ENCODE measurements at places on chromosomes 13 and 19.

DNA sequence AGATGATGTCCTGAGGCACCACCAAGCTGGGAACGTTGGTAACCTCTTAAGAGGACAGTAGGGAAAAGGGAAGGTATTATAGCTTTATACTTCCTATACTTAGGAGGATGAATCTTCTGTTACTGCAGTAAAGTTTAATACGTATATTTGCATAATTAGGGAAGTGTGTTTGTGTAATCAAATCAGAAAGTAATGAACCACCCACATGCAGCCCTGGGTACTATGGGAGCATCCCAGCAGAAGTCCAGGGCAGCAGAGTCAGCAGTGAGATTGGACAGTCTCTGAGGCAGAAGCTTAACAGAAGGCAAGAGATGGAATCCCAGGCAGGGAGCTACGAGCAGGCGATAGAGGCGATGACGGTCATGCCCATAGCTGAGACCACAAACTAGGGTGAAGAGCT, 12.5 kb downstream of the SAFB start:
- no peak for DNase-seq

DNA sequence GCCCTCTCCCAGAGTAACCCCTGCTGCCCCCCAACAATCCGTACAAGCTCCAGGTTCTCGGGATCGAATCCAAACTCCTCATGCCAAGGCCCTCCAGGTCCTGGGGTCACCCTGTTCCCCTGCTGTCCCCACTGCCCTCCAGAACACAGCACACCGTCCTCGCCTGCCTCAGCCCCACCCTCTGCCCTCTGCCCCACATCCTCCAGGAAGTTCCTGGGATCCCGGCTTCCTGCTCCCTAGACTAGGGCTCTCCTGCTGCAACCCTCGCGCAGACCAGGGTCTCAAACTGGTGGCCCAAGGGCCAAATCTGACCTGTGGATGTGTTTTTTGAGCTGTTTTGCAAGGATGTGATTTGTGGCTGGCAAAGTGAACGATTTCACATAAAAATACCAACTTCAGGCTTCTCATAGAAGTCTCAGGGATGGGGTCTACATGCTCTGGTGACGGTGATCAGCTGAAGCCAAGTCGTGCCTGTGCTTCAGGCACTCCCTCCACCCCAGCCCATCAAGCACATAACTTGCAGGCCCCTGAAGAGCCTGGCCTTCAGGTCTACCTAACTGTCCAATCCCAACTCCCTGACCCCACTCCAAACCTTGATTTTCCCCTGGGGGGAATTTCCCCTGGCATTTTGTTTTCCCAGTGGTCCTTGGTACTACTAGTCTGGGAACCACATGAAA, 1.8 kb downstream of the RABAC1 start:
- no peak for DNase-seq

DNA sequence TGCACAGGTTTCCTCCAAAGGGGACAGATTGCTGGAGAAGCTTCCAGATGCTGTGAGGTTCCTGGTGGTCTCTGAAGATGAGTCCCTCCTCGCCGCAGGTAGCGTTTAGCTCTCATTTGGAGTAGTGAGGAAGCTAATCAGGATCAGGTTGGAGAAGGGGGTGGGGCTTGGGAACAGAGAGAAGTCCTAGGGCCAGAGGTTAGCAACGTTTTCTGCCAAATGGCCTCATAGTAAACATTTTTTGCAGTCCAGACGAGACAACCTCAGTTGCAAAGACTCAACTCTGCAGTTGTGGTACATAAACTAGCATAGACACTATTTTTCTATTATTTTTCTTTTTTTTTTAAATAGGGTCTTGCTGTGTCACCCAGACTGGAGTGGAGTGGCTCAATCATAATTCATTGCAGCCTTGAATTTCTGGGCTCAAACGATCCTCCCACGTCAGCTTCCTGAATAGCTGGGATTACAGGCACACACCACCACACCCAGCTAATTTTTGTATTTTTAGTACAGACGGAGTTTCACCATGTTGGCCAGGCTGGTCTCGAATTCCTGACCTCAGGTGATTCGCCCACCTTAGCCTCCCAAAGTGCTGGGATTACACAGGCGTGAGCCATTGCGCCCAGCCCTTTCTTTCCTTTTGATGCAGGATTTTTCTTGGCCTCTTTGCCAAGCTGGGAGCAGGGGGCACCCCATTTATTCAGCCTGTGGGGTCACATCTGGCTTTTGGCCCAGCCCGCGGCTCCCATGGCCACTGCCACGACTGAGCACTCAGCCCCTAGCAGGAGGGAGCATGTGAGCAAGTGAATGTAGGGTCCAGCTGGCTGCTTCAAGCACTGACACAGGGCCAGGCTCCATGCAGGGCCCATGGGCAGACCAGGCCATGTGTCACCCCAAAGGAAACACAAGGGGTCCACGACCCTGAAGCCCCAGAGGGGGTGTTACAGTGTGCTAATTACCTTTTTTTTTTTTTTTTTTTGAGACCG, 34.4 kb upstream of the SIN3B start:
- DNase-seq, result no peak

- DNase-seq, result no peak
These were observed 2.8 kb downstream of the GFY start for GRCh38 chr19:49427855-49428546.

GRCh38 chr19:40586611-40587010, 9.9 kb downstream of the SHKBP1 start:
- no peak for DNase-seq

- no peak for DNase-seq
These were observed 245.2 kb downstream of the DNAJC15 start for GRCh38 chr13:43268632-43269031.

DNA sequence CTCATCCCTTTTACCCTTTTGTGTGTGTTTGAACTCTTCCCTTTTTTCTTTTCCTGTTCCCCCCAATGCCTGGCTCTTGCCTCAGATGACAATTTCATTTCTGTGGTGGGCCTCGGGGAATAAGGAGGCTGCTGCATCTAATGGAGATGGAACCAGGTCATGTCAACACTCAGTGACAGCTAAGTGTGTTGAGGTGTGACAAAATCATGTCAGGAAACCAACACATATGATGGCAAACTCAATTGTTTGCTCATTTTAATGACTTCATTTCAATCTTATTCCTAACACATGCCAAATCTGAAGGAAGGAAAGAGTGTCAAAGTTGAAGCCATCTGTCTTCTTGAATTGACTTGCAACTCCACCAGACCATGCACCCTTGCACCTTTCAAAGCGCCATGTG, 36.7 kb downstream of the TNFSF11 start:
- DNase-seq, result no peak

DNA sequence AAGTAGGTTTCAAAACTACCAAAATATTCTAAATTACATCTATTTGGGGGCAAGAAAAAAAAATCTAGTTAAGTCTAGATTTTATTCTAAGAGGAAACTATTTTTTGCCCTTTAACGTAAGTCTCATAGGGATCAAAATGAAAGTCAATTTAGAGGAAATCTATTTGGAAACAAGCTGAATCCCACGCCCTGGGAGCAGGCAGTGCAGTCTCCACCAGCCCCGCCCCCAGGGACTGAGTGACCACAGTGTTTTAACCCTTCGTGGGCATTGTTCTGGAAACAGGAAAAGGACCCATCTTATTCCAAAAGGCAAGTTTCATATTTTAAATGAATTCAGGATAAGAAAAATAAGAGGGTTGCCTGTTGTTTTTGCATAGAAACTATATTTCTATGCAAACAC, 209.7 kb downstream of the SPRY2 start:
- DNase-seq, result peak; percentile 90

DNA sequence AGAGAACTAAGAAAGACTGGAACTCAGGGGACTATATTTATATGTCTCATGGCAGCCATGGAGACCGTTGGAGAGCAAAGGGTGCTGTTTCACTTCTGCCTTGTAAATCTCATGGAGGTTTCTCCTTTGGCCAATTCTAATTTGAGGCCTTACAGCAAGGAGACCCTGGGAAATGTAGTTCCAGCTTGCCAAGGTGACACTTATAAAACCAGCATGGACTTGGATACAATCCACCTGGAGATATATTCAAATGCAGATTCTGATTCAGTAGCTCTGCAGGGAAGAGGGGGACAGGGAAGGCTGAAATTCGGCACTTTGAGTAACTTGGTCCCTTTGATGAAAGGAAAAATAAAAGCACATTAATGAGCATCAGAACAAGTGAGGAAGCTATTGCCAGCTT, 90.0 kb downstream of the OXGR1 start:
- no peak for DNase-seq

Measured in upper lobe of right lung (tissue), 1 donor.